GM04504 (cell line): ENCODE measurements at places on chromosomes 4 and X.

DNA sequence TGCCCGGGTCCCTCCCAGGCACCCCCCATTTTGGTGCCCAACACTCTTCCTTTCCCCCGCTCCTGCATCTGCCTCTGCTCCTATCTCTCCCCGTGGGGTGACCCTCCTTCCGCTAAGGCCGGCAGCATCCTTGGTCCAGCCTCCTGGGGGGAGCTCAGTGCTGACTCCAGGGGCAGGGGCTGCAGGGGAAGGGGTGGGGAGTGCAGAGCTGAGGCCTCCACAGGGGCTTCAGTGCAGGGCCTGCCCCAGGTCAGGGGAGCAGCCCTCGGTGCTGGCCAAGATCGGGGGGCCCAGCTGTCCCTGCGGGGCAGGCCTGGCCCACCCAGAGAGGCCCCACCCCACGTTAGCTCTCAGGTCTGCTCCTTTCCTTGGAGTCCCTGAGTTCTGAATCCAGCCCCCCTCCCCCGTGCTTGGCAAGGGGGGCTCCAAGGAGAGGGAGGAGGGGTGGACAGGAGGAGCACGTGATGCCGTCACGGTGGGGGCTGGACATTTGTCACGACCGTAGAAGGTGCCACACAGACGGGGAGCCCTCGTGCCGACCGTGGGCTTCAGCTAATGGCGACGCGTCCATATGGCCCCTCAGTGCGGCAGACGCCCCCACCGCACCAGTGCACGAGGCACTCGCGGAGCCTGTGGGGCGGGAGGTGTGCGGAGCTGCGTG lies 63.5 kb upstream of the ADRA2C start:
- DNase-seq = no peak

DNA sequence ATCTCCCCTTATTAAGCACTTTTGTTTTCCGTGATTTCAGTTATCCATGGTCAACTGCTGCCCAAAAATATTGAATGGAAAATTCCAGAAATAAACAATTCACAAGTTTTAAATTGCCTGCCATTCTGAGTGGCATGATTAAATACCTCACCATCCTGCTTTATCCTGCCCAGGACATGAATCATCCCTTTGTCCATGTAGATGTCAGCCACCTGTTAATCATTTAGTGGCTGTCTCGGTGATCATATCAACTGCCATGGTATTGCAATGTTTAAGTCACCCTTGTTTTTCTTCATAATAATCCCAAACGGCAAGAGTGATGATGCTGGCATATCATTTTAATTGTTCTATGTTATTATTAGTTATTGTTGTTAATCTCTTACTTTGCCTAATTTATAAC lies 79.8 kb upstream of the LHFPL1 start:
- DNase-seq = no peak

DNA sequence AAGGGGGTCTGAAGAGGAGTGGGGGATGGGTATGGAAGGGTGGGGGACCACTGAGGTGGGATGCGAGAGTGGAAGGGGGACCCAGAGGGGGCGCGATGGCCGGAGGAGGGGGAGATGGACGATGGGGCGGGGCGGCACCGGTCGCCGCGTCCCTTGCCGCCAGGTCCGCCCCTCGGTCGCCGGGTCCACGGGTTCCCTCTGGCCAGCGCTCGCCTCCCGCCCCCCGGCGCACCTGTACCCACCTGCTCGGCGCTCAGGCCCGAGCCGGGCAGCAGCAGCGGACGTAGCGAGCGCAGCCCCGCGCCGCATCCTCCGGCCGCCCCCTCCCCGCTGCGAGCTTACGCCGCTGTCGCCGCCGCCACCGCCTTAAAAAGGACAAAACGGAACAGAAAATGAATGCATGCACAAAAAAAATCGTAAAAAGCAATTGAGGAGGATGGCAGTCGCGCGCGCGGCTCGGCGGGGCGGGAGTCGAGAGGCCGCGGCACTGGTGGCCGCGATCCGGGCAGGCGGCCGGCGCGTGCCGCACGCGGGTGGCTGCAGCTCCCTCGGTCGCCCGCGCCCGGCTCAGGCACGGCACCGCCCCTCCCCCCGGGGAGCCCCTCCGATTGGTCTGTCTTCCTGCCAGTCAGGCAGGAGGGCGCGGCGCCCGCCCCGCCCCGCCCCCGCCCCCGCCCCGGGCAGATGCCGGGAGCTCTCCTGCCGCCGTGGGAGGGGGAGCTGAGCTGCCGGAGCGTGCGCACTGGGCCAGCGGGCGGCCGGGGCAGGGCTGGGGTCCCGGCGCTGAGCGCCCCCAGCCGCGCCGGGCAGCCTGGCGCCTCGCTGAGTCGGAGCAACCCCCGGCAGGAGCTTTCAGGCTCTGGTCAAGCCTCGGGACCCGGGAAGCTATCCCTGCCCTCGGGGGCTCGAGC lies at the start of gene JAKMIP1:
Gene JAKMIP1, minus strand, starts transcription at position 539 of the 911 bp plus-strand sequence. CDS start 87,699 bp downstream, outside the sequence.
- peak; percentile 3 for DNase-seq

GRCh38 chrX:114582698-114583395 lies 1.0 kb upstream of the HTR2C start:
- no peak for DNase-seq

- DNase-seq = no peak
These were observed 258.8 kb upstream of the GNPDA2 start for GRCh38 chr4:44985152-44985551.

DNA sequence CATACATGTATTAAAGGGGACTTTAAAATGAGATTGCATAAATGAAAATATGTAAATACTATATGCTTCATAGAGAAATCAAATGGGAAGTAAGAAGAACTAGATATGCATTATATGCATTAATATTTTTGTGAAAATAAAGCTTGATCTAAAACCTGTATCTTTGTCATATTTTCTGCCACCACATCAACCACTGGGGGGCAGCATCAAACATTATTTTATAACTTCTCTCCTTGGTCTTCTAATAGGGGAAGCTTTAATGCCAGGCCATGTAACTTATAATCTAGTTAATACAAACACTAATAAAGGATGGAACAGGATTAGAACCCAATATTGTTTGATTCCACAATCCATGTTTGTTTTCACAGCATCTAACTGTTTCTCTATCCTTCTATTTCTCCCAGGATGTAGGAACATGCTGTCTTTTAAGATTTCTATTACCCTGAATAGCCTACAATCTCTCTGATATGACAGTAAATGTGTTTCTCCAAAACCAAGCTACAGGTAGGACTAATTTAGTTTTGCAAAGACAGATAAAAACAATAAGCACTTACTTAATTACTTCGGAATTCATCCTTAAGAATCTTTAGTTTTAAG lies 10.0 kb downstream of the QRFPR start:
- DNase-seq = no peak

DNA sequence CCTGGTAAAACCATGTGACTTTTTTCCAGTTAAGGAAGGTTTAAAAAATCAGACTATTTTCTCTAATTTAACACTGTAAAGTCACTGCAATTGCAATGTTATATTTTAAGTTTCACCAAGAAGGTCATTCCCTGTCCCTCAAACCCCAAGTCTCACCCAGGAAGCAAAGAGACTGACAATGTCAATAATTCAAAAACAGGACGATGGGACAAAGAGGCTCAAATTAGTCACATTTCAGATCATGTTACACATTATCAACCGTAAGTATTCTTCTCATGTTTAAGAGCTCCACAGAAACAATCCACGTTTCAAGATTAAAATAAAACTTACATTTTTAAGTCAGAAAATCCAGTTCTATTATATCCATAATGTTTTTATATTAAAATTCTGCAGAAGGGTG lies 13.2 kb downstream of the SHISA3 start:
- DNase-seq = no peak

GRCh38 chr4:1239950-1240307 lies 9.0 kb downstream of the CTBP1 start:
- no peak for DNase-seq

DNA sequence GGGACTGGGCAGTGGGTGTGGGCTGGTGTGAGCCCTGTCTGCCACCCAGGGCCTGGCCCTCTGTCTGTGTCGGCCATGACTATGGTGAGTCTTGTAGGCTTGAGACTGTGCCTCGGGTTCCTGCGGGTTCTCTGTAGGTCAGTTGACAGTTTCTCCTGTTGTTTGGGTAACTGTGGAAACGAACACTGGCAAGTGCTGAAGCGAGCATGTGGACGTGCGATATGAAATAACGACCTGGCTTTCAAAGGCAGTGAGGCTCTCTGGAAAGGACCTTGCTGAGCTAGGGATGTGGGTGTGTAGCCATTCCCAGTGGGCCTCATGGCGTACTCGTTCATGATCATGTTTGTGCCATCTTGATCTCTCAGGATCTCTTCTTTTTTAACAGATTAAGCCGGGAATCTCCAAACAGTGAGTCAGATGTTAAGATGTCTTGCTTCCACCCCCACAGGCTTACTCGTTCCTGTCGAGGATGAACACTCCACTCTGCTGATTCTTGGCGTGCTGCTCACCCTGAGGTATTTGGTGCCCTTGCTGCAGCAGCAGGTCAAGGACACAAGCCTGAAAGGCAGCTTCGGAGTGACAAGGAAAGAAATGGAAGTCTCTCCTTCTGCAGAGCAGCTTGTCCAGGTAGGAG lies 41.3 kb downstream of the HTT start:
- no peak for DNase-seq

DNA sequence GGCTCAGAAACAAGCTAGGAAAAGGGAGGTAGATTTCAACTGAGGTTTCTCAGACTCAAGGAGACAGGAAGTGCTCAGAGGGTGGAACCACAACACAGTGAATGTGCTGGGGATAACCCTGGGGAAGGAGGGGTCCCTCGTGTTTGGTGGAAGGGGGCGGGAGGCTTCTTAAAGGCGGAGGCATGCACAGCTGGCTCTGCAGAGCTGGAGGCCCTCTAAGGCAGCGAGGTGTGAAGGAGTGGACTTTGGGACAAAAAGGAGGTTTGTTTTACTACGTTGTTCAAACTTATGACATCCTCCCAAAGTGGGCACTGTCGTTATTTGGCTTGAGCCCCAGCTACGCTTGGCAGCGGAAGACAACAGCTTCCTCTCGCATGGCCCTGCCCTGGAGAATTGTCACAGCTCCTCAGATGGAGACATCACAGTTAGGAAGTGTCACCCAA lies 21.7 kb upstream of the MTM1 start:
- DNase-seq = no peak

- no peak for DNase-seq
These were observed 53.9 kb upstream of the KIAA1210 start for GRCh38 chrX:119181491-119181890.

GRCh38 chr4:116180157-116180601 lies 905.2 kb downstream of the TRAM1L1 start:
- DNase-seq = no peak

- no peak for DNase-seq
These were observed 94.7 kb upstream of the CXXC4 start for GRCh38 chr4:104589264-104589868.

- no peak for DNase-seq
These were observed 108.3 kb upstream of the INPP4B start for GRCh38 chr4:142954415-142954814.

- no peak for DNase-seq
These were observed 183.7 kb downstream of the NSUN7 start for GRCh38 chr4:40933272-40934053.

GRCh38 chr4:93368968-93369367 lies 459.6 kb upstream of the ATOH1 start:
- no peak for DNase-seq

- no peak for DNase-seq
These were observed 68.7 kb downstream of the NBDY start for GRCh38 chrX:56797574-56798338.

DNA sequence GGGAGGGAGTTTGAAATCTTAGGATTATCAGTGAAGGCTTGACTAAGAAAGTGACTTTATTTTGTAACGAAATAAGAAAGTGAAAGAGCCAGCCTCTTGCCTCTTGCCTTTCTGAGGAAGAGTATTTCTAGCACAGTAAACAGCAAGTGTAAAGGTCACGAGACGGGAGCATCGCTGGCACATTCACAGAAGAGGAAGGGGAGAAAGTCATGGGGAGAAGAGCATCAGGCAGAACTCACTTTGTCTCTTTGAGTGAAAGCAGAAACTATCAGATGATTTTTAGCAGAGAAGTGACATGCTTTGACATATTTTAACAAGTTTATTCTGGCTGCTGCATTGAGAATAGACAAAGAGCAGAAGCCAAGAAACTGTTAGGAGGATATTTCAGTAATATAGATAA lies 313.8 kb downstream of the CAMK2D start:
- DNase-seq = no peak

DNA sequence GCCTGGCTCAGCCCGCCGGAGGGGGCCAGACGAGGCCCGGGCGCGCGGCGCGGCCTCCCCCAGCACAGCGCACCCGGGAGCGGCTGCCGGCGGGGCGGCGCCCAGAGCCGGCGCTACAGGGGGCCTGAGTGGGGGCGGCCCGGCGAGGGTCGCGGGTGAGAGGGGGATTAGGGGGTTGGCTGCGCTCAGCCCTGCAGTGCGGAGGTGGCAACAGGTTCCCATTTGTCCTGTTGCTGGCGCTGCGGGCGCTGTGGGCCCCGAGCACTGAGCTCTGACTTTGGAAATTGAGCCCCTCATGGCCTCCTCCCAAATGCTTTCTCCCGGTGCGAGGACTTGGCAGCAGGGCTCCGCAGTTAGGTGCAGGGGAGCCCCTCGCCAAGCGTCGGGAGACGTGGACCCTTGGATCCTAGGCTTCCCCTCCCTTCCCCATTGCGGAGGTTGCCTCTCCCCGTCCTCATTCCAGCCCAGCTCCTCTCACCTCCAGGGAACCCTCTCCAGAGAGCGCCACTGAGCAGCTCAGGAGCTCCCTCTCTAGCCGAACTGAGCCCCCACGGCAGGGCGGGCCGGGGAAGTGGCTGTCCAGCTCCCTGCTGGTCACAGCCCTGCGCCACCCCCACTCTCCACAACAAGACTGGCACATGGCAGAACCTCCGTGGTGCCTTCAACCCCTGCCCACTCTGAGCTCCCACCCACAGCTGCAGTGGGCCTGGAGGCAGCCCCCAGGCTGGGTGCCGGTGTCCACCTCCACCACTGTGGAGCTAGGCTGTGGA lies 2.5 kb upstream of the DUSP9 start:
- no peak for DNase-seq

DNA sequence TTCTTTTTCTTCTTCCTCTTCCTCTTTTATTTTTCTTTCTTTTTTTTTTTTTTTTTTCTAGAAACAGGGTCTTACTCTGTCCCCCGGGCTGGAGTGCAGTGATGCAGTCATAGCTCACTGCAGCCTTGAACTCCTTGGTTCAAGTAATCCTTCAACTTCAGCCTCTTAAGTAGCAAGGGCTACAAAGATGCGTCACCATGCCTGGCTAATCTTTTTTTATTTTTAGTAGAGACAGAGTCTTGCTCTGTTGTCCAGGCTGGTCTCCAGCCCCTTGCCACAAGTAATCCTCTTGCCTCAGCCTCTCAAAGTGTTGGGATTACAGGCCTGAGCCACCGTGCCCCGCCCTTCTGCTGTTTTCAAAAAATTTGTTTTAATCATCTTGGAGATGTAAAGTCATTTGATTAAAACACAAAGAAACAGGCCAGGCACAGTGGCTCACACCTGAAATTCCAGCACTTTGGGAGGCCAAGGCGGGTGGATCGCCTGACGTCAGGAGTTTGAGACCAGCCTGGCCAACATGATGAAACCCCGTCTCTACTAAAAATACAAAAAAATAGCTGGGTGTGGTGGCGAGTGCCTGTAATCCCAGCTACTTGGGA lies 28.1 kb downstream of the SYNPO2 start:
- DNase-seq = no peak

GRCh38 chr4:83340692-83341343 lies 6.2 kb upstream of the HPSE start:
- DNase-seq = no peak

GRCh38 chr4:122764821-122765215 lies 32.3 kb downstream of the BBS12 start:
- DNase-seq = peak; percentile 72

GRCh38 chr4:9919047-9919446 lies 102.2 kb downstream of the SLC2A9 start:
- no peak for DNase-seq

GRCh38 chr4:160580581-160580980 lies 1477.7 kb downstream of the RAPGEF2 start:
- DNase-seq = no peak
